Nucleus accumbens (tissue), 56 donors: ENCODE measurements at places on chromosomes 5 and 9.
A peak's percentile ranks its signal among the peaks of the same experiment; 100 is the strongest.

GRCh38 chr5:1478271-1479035 lies 33.2 kb upstream of the SLC6A3 start:
- no peak for DNase-seq

- no peak for DNase-seq
Measured at GRCh38 chr9:26947736-26948135, 694 bp upstream of the PLAA start.

- DNase-seq, result no peak
Measured at GRCh38 chr5:147340941-147341340, 106.1 kb downstream of the STK32A start.

GRCh38 chr9:97502984-97503861 lies 1.8 kb downstream of the TMOD1 start:
- no peak for DNase-seq

GRCh38 chr9:112486221-112487007 lies at the start of gene KIAA1958:
Gene KIAA1958, plus strand, starts transcription at chr9:112486827. Its CDS starts 87,254 bp downstream, at chr9:112574081.
- DNase-seq, result peak; percentile 67

- no peak for DNase-seq
Measured at GRCh38 chr5:75706016-75706415, 11.2 kb downstream of the POC5 start.

- no peak for DNase-seq
Measured at GRCh38 chr9:117095081-117095480, 319.8 kb downstream of the ASTN2 start.

DNA sequence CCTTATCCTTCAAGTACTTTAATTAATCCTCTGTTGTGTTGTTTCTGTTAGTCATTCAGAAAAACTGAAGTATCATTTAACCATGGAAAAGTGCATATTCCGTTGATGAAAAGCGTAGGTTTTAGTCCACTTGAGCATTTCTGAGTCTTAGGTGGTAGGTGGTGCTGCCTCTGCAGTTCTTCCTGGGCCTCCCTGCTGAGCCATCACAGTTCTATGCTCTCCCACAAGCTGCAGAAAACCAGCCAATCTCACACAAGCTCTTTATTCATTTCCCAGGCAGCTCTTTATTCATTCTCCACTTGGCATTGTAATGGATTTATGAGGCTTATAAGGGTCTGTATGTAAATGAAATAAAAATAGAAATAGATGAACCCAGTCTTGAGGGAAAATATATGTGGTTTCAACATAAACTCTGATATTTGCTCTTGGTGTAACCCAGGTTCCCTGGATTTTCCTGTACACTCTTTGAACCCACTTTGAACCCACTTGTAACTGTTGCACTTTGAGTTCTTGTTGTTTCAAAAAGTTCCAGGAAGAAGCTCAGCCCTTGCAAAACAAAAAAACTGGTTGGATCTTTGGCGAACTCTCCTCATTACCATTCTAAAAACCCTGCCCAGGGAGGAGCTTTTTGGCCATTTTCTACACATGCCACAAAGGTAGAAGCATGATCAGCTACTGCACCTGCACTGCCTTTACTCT lies 56.0 kb downstream of the ZNF510 start:
- DNase-seq, result no peak

- no peak for DNase-seq
Measured at GRCh38 chr5:133232011-133232410, 180.2 kb downstream of the HSPA4 start.

GRCh38 chr9:35594471-35594870 lies 10.6 kb upstream of the TESK1 start:
- no peak for DNase-seq

DNA sequence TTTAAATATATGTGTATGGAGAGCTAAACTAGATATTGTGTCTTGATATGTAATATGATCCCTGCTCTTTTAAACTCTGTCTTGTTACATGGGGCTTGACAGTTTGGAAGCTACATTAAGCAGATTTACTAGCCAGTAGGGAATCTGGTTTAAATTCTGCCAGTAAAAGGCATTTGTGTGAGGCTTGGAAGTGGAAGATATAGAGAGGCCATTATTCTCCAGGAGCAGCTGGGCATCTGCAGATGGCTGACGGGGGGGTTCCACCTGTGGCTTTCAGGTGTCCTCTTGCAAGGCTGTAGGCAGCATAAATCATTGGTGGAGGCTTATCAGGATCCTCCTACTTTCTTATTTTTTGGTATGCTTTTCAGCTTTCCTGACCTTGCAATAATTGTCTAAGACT lies 179.1 kb upstream of the FBXL7 start:
- DNase-seq, result no peak

DNA sequence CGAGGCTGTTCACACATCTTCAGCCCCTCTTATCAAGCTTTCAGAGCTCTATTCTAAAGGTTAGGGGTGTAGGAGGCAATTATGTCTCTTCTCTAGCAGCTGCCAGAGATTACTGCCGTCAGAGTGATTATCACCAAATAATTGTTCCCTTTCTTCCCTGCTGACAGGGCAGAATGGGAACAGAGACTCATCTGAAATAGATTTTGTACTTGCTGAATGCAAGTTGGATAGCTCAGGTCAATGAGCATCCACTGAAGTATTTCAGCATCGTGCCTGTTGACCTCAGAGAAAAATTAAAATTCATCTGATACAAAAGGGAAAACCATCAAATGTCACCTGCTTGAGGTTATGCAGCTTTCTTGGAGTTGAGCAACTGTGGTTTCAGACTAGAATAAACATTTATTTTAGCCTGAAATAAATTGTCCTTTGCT lies 213.7 kb upstream of the MAP3K1 start:
- DNase-seq, result no peak

GRCh38 chr9:14417237-14417636 lies 103.3 kb upstream of the NFIB start:
- no peak for DNase-seq

- no peak for DNase-seq
Measured at GRCh38 chr5:73496984-73497457, 1.2 kb upstream of the BTF3 start.

DNA sequence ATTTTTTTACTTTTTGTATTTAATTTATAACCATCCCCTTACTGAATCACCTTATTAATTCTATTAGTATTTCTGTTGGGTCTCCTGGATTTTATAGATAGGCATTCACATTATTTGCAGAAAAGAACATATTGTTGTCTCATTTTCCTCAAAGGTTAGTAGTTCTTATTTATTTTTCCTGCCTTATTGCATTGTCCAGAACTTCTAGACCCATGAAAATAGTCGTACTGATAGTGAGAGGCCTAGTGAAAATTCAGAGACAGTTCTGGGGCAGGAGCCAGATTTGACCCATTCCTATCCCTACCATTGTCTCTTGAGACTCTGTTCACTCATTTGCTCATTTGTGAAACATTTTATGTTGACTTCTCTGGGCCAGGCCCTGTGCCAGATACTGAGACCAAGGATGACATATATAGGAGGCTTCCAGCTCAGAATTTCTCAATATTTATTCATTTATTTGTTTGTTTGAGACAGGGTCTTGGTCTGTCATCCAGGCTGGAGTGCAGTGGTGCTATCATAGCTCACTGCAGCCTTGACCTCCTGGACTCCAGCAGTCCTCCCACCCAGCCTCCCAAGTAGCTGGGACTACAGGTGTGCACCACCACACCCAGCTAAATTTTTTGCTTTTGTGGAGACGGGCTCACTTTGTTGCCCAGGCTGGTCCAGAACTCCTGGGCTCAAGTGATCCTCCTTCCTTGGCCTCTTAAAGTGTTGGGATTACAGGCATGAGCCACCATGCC lies 34.7 kb downstream of the COL27A1 start:
- no peak for DNase-seq

GRCh38 chr5:174606153-174606552 lies 118.2 kb upstream of the MSX2 start:
- no peak for DNase-seq
